NCI-H1105 treated with DMSO at 0.1 percent for 48 hours (cell line): ENCODE measurements at places on chromosomes 4 and X.

DNA sequence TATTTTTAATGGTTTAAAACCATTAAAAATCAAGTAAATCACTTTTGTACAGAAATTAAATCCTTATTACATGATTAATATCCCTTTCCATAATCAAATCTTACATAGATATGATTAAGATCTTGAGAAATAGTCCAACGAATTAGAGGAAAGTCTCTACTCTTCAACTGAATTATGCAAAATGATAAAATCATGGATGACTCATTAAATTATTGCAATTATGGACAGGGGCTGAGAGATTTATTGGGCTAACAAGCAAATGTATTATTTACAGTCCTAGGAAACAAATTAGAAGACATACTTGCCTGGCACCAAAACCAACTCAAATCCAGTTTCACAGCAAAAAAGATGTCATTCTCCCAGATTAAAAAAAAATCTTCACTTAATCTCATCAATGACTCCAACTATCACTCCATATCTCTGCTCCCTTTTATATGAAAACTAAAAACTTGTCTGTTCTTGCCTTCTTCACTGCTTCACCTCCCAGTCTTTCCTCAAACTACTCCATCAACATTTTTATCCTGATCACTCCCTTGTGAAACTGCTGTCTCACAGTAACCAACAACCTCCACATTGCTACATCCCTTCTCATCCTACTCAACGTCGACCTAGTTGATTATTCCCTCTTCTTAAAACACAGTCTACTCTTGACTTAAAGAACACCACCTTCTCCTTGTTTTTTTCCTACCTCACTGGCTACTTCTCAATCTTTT is 18.4 kb upstream of the DDX60 start:
- DNase-seq: no peak

DNA sequence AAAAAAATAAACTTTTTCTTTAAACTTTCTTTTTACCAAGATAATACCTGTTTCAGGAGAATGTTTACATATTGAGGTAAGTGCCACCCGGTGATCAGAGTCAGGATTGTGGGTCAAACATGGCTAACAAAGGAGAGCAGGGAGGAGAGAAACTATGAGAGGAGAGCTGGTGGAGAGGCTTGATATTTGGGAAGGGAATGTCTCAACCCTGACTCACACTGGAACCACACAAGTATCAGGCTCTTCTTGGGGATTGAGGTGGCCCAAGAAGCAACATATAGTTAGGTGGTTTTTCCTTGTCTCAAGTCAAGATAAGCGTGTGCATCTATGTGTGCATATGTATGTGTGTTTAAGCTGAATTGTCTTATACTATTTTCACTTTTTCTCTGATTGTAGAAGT is 6.7 kb downstream of the TCEAL1 start:
- DNase-seq: no peak

- no peak for DNase-seq
Measured at GRCh38 chr4:168662297-168662984, 165.6 kb downstream of the PALLD start.

DNA sequence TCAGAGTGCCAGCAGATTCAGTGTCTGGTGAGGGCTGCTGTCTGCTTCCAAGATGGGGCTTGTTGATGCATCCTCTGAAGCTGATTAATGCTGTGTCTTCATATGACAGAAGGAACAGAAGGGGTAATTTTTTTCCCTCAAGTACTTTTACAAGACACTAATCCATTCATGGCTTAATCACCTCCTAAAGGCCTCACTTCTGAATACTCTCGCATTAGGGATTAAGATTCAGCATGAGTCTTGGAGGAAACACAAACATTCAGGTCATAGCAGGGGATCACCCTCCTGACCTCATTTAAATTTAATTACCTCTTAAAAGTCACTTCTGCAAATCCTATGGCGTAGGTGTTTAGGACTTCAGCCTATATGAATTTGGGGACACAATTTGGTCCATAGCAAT is 1145.5 kb upstream of the PCDH10 start:
- DNase-seq: no peak

DNA sequence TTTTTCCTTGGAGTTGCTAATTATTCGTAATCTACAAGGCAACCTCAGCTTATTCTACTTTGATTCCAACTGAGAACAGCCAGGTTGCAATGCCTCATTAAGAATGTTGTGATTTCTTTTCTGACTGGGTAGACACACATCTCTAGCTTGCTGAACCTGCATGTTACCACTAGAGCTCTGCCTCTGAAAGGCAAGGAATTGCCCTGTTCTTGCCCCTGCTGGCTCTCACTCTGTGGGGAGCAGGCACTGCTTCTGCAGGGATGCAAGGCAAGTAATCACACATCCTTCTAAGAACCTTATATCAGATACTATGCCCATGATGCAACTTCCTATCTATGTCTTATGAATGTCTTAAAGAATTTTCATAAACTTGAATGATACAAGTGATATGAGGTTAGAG is 503.2 kb downstream of the PACRGL start:
- DNase-seq: no peak

DNA sequence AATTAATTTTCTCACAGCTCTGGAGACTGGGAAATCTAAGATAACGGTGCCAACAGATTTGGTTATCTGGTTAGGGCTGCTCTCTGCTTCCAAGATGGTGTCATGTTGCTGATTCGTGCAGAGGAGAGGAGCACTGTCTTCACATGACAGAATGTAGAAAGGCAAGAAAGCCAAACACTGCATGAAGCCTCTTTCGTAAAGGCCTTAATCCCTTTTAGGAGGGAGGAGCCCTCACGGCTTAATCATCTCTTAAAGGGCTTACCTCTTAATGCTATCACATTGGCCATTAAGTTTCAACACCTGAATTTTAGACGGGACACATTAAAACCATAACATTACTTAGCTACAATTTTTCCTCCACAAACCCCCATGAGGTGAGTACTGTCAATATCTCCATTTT is 174.1 kb downstream of the COX18 start:
- DNase-seq: no peak
